GOT3 (cell line): ENCODE measurements at places on chromosomes 12 and 14.
A peak's percentile ranks its signal among the peaks of the same experiment; 100 is the strongest.

DNA sequence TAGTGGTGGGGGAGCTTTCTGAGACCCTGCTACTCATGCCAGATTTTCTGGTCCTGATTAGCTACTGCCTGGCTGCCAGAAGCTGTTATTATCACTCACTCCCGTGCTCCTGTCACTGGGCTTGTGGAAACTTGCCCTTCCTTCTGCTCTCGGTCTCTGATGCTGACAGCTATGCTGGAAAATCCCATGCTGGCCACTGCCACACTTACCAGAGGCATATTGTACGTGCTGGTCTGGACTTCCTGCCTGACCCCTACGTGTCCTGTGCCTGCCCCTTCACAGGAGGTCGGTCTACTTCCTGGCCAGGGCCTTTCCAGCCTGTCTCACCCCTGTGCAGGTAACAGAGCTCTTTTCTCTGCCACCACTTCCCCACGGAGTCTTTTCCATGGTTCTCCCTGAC, 149.4 kb upstream of the PLEKHG7 start:
- DNase-seq: no peak

DNA sequence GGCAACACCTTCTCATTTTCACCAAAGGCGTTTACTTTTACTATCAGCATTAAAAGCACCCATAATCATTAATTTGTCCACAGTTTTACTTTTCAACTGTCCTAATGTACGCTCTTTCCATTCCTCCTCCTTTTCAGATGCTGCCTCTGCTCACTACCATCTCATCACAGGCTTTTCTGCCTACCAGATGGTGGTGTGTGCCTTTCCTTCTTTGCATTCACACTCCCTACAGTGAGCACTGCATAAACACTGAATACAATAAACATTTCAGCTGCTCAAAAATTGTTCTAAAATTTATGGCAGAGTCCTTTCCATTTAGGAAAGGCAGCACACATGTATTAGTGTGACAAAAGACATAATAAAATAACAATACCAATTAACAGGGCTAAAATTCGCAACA, 435.7 kb downstream of the GXYLT1 start:
- DNase-seq: no peak

DNA sequence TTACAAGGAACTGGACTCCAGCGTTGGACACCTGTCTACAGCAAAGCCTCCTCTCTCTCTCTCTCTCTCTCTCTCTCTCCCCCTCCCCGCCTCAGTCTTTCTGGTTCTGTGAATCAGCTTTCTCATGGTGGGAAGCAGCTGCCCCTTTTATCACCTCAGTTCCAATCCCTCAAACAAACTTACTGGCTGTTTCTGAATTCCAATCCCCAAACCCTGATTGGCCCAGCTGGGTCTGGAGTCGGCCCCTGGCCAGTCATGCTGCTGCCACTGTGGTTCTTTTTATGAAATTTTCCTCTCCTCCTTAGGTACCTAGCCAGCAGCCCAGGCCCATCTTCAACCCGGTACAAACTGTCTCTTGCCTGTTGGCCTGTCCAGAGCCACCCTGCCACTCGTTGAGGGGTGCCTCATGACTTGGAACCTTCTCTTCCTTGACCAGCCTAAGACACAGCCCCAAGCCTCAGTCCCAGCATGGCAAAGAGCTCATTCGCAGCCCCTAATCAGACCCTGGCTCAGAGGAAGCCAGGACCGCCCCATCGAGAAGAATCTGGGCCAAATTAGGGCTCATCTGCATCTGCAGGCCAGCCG, 9.4 kb upstream of the MORN3 start:
- no peak for DNase-seq

DNA sequence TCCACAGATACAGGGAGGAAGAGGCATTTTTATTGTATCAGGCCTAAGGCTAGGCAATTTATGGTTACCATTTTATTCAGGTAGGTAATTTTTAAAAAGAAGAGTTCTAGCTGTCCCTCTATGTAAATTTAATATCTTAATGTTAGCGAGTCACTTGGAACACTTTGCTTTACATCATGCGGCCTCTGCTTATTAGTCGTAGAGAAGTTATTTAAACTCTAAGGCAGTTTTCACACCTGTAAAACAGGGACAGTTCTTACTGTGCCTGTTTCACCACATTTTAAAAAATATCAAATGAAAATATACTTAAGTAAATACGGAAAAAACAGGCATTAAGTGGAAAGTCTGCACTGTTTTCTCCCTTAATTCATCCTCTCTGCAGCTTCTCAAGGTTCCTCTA, 71.4 kb upstream of the POC1B start:
- no peak for DNase-seq

- DNase-seq: no peak
Measured at GRCh38 chr12:119699199-119699760, 31.3 kb downstream of the PRKAB1 start.

DNA sequence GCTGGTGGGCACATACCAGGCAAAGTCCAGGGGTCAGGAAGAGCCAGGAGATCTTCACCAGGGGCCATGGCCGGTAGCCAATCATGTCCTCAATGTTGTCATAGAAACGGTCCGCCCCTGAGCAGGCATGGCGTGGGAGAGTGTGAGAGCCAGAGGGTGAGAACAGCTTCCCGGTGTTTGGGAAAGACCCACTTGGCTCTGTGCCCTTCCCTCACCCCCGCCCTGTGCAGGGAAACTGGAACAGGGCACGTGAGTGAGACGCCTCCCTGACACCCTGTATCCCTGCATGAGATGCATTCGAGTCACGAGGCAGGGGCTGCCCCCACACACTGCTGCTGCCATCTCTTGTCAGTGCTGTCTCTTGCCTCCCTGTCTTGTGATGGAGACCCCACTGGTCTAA, 20.7 kb downstream of the SLC6A12 start:
- DNase-seq: no peak

DNA sequence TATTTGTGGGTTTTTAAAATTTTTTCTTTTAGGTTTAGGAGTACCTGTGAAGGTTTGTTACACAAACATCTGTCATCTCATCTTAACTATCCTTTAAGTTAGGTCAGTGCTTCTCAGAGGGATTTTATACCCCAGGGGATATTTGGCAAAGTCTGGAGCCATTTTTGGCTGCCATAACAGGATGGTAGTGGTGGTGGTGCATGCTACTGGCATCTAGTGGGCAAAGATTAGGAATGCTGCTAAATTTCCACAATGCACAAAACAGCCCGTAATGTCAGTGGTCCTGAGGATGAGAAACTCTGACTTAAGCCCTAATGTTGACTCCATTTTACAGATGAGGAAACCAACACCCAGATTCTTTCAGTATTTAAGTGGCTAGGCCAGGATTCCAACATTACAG, 85.2 kb upstream of the MYF6 start:
- no peak for DNase-seq

DNA sequence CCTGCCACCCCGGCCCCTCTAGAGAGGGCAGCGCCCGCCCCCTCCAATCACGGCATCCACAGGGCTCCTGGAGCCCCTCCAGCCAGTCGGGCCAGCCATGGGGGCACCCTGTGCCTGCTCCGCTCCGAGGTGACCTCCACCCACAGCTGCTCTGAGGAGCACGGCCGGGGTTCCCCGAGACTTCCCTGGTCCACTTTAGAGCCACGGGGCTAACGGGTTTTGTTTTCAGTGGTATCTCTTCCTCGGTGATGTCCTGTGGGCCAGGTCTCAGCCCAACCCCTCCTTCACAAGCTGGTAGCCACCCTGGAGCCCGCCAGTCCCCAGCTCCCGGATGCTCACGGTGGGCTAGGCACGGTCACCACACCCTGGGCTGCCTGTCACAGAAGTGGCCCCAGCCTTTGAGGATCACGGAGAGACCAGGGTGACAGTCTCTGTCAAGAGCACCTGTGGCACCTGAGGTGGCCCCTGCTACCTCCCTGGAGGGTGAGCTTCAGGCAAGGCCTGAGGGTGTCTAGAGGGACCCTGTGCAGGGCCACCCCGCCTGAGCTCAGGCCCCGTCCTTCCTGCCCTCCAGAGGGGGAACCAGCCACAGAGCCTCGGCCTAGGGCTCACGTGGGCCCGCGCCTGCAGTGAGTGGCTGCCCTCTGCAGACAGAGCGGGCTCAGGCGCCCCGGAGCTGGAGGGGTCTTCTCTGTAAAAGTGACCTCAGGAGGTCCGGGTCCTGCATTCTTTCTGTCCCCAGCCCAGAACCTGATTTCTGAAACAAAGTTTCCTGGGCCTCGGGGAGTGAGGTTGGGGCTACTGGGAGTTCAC, 146.0 kb upstream of the C14orf180 start:
- no peak for DNase-seq

- no peak for DNase-seq
Measured at GRCh38 chr12:71664411-71665089, 449 bp downstream of the THAP2 start.

DNA sequence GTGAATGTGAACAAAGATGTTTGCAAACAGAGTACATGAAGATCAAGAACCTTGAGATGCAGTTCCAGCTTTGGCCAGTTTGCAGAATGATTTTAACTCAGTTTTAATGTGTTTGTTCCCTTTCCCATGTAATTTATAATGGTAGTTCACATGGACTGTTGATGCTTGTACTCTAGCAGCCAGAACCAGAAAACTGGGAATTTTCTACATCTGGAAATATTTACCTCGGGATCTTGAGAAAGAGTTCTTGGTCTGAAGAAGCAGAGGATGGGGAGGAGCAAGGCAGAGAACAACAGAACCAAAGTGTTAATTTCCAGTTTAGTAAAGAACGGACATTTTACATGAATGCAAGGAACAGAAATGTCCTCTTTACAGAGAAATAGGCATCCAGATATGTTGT, 37.0 kb upstream of the PMCH start:
- no peak for DNase-seq

DNA sequence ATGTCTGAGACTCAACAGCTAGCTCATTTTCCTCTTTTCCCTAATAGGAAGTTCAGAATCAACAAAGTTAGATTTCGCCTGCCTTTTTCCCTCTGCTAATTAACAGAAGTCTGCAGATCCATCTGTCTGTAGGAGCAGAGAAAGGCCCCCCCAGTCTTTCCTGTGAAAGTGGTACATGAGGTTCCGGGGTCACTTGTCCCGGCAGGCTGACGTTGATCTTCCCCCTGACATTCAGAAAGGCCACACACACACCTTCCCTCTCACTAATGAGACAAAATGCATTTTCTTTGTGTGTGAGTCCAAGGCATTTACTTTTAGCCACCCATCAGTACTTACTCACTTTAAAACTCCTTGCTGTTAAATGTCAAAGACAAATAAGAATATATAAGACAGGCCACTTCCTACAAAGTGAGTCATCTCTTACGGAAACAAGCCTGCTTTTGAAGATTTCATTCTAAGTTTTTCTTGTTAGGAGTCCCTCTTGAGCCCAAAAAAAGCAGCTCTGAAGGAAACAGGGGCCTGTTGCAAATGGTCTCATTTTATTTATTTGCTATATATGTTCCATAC, 138.7 kb downstream of the TTC7B start:
- DNase-seq: no peak

DNA sequence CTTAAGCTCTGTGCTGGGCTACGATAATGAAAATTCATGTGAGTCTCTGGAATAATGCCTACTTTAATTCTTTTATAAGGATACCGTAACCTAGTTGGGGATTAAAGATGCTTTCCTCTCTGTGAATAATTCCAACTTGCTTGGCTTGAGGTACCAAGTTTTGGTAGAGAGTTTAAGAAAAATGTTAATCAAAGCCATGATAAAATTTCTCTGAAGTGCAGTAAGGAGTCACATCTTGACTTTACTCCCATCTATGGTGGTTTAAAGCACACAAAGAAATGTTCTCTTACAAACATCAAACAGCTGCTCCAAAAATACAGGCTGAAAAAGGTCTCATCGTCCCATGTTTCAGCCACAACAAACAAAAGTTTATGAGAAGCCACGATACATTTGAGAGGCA, 284.8 kb upstream of the TBX3 start:
- no peak for DNase-seq

DNA sequence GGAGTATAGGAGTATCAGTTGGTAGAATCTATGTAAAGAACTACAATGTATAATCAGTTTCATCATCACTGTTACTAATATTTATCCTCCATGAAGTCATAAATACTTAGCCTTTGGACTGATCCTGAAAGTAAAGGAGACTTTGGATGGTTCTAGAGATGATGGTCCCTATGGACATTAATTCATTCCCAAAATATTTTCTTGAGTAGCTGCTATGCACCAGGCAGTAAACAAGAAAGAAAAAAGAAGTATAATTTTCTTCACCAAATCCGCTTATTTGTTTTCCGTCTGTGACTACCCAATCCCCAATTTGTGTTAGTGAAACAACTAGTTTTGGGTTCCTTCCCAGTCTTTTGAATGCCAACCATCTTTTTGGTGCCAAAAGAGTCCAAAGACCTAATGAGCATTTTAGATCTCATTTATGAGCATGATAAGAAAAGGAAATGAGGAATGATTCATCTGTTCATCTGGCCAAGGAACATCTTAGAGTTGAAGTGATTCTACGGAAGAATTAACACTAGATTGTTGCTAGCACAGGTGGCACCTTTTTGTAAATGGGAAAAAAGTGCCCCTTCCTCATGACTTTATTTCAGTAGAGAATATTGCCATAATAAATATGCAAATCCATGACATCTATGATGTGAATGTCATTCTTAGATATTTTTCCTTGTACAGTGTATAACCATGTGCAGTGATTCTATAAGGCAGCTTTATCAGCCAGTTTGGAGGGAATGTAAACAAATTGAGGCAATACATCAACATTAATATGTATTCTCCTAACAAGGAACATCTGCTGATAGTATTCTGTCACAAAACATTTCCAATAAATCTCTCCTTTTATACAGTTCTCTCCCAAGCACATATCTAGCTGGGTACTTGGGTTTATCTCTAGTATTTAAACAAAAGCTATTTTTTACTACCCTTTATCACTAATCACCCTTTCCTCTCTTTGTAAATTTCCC, 85.1 kb upstream of the CCDC91 start:
- no peak for DNase-seq

DNA sequence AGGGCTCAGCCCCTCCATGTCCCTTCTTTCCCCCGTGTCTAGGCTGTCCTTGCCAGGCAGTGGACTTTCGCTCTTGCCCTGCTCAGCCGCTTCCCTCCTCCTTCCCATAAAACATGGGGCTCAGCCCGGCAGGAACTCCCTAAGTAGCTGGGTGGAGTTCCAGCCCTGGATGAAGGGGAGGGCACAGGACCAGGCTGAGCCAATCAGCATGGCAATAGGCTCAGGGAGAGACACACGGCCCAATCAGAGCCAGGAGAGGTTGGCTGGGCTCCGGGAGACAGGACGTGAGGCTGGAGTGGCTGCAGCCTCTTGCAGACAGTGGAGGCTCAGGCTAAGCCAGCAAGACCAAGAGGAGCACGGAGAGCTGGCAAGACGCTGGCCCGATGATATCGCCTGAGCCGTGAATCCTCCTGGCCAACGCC, 54.3 kb downstream of the GALNT9 start:
- DNase-seq: peak; percentile 35

- no peak for DNase-seq
Measured at GRCh38 chr14:33908540-33909223, 42.2 kb downstream of the EGLN3 start.

- DNase-seq: no peak
Measured at GRCh38 chr14:86672080-86672479, 1142.1 kb downstream of the FLRT2 start.

- DNase-seq: no peak
Measured at GRCh38 chr12:113231235-113232088, 10.2 kb downstream of the TPCN1 start.

- DNase-seq: no peak
Measured at GRCh38 chr14:33404054-33404453, 465.4 kb downstream of the NPAS3 start.

GRCh38 chr14:99192028-99192621, 79.9 kb downstream of the BCL11B start:
- DNase-seq: no peak

- DNase-seq: no peak
Measured at GRCh38 chr12:76628745-76629144, 69.2 kb upstream of the OSBPL8 start.

- no peak for DNase-seq
Measured at GRCh38 chr14:33454022-33454595, 496.8 kb downstream of the EGLN3 start.
